ENCODE measurements at places on chromosomes 13 and 19.

- no peak for DNase-seq
Observed at GRCh38 chr13:107190065-107190464, 622.1 kb upstream of the ARGLU1 start.

DNA sequence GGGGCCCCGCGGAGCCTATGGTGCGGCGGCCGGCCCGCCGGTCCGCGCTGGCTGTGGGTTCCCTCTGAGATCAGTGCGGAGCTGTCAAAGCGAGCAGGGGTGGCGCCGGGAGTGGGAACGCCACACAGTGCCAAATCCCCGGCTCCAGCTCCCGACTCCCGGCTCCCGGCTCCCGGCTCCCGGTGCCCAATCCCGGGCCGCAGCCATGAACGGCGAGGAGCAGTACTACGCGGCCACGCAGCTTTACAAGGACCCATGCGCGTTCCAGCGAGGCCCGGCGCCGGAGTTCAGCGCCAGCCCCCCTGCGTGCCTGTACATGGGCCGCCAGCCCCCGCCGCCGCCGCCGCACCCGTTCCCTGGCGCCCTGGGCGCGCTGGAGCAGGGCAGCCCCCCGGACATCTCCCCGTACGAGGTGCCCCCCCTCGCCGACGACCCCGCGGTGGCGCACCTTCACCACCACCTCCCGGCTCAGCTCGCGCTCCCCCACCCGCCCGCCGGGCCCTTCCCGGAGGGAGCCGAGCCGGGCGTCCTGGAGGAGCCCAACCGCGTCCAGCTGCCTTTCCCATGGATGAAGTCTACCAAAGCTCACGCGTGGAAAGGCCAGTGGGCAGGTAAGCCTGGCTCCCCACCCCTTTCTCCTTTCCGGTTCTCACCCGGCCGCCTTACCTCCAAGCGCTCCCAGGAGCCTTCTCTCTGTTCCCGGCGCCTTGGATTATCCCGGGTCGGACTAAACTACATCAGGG is at the start of gene PDX1:
TSS of gene PDX1 (plus strand) at position 67 of the 743 bp plus-strand sequence. CDS start at position 206, 139 bp downstream.
- DNase-seq, result peak; percentile 60

DNA sequence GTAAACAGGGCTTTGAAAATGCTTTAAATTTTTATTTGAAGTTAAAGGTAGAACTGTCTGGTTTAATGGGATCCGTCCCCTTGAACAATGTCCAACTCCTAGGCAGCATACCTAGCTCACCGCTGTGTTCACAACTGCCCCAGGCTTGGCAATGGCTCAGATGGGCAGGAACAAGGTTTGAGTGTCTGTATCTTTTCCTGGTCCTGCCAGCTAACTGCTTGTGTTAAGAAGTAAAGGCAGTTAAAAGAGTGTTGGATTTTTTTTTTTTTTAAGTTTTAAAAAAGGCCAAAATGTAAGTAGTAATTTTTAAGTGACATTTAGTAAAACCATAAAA is 66.7 kb upstream of the FNDC3A start:
- no peak for DNase-seq

GRCh38 chr13:20924758-20925394 is 22.3 kb upstream of the XPO4 start:
- DNase-seq, result peak; percentile 80

DNA sequence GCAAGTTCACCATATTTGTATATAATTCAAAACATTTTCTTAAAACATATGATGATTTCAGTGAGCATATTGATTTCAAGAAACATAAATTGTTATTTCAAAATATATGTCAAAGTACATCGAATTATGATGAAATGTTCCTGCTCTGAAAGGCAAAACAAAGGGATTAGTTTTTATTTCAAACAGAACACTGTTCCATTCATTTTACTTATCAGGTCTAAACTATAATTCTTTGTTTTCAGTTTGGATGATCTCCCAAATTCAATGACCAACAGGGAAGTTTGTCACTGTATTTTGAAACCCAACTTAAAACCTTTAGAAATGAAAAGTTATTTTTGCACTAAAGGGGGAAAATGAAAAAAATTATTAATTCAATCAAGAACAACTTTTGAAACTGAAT is 610.2 kb downstream of the SLITRK1 start:
- no peak for DNase-seq

DNA sequence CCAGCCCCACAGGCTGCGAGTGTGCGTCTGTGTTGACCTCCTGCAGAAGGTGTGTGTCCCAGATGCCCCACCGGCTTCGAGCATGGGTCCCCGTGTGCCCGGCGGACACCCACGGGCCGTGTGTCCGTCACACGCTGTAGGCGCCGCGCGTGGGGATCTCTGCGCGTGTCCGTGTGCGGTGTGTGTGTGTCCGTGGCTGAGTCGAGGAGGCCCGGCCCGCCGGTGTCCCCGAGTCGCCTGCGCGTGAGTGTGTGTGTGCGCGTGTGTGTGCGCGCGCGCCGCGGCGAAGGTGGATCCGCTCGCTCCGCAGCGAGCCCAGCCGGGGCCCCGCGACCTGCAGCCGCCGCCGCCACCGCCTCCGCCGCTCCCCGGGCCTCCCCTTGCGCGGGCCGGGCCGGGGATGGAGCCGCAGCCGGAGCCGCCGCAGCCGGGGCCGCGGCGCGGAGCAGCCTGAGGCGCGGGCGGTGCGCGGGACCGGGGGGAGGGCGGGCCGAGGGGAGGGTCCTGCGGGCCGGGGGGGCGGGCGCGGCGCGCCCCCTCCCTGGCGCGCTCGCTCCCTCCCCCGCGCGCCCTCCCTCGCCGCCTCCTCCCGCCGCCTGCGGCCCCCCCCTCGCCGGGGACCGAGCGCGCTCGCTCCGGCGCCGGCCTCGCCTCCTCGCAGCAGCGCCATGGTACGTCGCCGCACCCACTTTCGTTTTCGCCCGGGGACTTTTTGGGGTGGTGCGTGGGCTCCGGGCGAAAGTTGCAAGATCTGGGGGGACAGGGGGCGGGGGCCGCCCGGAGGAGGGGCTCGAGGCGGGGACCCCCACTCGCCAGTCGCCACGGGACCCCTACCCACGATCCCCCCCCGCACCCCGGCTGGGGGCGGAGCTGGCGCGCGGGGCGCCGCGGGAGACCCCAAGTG is 7.1 kb upstream of the NFIC start:
- peak; percentile 64 for DNase-seq

DNA sequence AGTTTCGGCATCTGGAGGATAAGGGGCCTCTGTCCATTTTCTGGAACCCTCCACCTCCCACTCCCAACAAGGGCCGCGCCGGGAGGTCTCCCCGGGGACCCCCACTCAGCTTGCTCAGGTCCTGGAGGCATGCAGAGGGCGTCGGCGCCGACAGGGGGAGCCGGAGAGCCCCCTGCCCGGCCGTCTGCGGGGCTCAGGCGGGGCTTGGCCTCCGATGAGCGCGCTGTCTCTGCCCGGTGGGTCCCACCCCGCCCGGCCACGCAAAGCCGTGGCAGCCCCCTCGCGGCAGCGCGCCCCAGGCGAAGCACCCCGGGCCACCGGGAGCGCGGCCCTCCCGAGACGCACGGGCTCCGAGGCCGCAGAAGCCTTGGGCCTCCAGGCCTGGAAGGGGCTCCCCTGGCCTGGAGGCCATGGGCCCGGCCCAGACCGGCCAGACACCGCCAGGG is 149.7 kb upstream of the ZNF536 start:
- peak; percentile 45 for DNase-seq

GRCh38 chr13:50788551-50789210 is 54.8 kb downstream of the DLEU7 start:
- DNase-seq, result no peak

Data from stimulated activated CD4-positive, alpha-beta T cell treated with anti-CD3 and anti-CD28 coated beads, Interleukin-2, amount 100 ng/mL, for 24 hours (primary cell).